ENCODE measurements at places on chromosomes 7 and 10.
A peak's percentile ranks its signal among the peaks of the same experiment; 100 is the strongest.

DNA sequence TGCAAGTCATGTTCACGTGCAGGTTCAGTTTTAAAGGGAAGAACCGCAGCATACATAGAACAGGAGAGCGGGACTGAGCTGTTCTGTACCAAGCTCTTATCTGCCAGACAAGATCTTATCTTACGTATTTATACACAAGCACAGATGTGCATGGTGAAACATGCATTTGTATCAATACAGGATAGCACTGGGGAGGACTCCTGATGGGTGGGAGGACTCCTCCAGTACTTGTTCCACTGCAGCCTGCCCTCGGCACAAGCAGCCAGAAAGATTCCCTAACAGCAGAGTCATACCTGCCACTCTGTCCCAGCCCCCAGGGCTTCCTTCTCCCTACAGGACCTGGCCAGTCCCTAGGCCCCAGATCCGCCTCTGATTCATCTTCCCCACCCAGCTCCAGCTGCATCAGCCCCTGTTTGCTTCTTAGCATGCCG is 13.2 kb upstream of the PRKCQ start:
- DNase-seq = no peak

DNA sequence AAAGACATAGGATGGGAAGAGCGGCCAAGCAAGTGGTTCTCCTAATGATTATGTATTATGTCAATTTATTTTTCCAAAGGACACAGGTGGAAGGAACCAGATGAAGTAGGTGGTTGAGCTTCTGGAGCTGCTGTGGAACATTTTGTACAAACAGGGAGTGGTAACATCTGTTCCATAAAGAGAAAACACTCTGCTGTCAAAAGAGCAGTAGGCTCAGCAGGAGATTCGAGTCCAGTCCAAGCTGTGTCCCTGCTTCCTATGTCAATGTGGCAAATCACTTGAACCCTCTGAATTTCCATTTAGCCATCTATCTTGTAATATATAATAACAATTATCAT is 448.0 kb upstream of the ANKRD30A start:
- DNase-seq = no peak

DNA sequence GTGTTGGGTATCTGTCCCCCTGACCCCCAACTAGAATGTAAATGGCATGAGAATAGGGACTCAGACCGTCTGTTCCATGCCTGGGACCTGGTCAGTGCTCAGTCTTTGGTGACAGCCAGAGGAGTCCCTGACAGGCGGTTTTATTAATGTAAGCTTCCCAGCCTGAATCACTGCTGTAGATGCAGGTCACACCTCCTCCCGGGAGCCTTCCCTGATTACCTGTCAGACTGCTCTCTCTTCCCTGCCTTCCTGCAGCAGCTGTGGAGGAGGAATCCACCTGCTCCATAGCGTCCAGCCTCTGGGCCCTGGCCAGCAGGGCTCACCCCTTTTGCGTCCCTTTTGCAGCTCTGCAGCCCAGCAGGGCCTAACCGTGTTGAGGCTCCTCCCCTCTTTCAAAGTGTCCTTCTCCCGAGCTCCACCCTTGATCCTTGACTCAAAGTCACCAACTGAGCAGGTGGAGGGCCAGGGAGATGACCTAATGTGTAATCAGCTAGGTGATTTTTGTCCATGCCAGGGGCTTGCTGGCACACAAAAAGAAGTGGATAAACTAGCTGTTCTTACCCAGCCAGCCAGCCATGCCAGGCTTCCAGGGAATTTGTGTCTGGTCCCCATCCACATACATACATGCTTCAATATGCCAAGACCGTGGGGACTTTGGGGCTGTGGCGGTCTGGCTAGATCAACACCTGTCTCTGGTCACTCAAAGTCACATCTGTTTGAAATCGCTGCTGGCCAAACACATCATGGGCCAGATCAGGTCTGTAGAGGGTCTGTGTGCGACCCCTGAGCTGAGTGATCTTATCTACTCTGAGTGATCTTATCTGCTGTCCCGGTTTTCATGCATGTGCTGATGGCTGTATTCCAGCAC is 195.1 kb downstream of the CCDC3 start:
- DNase-seq = no peak

DNA sequence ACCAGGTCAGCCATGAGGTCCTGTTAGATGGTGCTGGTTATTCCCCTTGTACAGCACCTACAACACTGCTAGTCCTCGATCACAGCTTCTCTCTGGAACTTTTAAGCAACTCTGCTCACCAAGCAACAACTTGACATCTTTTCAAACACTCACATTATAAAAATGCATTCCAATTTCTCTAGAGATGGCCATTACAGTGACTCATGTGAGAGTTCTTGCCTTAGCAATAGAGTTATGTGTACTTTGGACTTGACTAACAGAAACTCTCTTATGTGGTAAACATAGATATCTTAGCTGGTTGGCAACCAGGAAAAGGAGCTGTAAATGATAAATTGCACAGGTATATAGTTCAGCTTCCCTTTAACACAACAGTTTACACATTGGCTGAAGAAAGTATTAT is 122.2 kb downstream of the PDE1C start:
- no peak for DNase-seq

GRCh38 chr7:16933296-16934279 is 51.8 kb upstream of the AGR3 start:
- DNase-seq = peak; percentile 56

- DNase-seq = no peak
Measured at GRCh38 chr7:150586785-150587152, 19.6 kb downstream of the GIMAP4 start.

DNA sequence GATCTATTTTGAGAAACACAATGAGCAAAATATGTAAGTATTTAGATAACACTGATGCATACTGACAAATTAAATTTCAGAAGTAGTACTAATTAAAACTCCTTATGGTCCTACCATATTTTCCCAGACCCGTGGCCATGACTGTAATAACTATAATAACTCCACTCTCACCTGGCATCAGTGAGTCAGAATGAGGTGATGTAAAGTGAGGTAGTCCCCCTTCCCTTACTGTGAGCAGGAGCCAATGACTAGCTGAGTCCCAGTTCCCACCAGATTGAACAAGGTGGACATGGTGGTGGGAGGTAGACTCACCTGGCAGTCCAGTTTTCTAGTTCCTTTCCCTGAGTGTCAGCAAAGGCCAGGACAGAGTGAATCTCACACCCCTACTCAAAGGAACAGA is 630.5 kb upstream of the IGFBP3 start:
- DNase-seq = no peak

- DNase-seq = no peak
Measured at GRCh38 chr10:125343118-125343925, 183.0 kb upstream of the CTBP2 start.

DNA sequence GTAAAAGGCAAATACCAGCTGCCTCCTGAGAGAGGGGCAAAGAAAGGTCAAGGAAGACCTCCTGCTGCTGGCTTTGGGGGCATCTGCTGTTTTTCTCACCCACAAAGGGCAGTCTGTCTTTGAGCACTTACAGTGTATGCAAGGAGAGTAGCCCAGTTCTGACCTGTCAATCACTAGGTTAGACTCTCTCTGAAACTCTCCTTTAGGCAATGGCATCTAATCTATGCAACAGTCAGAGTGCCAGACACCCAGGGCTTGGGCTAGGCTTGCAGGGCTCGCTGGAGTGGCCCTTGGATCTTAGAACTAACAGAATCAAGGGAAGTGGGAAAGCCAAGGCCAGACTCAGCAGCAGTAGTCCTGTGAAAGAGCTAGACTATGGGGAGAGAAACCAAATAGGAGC is 522.9 kb downstream of the NRG3 start:
- DNase-seq = no peak

DNA sequence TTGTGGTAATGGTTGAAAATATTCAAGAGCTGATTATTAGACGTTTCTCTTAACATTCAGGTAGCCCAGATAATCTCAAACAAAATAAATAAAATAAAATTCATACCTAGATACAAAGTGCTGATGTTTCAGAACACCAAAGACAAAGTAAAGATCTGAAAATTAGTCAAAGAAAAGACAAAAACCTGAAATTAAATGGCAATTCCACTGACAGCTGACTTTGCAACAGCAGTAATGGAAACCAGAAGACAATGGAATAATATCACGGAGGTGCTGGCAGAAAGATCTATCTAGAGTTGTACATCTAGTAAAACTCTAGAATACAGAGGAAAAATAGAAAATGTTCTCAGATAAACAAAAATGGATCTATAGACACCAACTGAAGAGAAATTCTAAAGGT is 58.0 kb upstream of the IKZF1 start:
- DNase-seq = no peak

DNA sequence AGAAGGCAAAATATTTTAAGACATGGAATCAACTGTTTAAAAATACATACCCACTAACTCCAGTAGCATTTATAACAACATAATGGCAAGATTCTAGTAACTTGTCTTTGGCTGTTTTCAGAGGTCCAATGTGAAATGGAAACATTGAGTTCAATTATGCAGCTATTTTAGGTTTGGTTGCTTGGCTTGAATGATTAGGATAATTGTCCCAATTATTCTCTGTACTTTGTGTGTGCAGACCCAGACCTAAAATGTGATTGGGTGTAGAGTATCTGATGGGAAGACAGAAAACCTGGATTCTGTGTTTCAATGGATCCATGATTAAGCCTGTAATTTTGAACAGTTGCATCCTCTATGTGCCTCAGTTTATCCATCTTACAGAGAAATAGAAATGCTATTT is 392.7 kb upstream of the NFE2L3 start:
- DNase-seq = no peak

- no peak for DNase-seq
Measured at GRCh38 chr7:1924258-1924817, 254.3 kb downstream of the ELFN1 start.

DNA sequence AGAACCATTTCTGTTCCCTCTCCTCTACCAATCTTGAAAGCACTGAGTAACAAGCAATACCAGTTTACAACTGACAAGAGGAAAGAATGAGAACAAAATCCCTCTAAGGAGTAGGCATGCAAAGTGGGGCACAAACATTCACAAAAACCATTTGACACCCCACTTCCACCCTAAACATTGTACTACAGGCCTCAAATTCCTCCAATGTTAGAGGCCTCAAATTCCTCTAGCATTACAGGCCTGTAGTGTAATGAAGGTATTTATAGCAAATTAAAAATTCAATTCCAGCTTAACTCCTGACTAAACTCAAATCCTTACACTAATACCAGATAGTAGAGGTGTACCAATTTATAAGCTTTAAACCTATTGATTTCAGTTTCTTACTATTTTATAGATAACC is 85.4 kb downstream of the SIRT1 start:
- no peak for DNase-seq

- no peak for DNase-seq
Measured at GRCh38 chr10:124942317-124943169, 620 bp downstream of the ZRANB1 start.

DNA sequence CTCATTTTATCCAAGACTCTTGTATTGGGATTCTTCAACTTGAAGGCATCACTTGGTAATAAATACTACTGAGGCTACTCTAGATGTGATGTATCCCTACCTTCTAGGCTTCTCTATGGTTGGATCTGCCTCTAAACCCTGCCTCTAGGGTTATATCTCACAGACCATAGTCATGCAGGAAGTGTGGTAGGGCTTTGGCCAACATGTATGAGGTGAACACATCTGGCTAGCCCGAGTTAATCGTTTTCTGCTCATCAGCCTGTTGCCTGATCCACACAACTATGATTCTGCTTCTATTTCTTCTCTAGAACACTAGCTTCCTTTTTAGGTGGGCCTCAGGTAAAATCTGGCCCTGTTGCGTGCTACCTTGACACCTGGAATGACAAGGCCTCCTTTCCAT is 78.7 kb upstream of the NME8 start:
- DNase-seq = no peak

- no peak for DNase-seq
Measured at GRCh38 chr10:73998623-73998928, 660 bp downstream of the VCL start.

GRCh38 chr10:94016727-94017714 is 23.3 kb downstream of the PLCE1 start:
- DNase-seq = no peak

DNA sequence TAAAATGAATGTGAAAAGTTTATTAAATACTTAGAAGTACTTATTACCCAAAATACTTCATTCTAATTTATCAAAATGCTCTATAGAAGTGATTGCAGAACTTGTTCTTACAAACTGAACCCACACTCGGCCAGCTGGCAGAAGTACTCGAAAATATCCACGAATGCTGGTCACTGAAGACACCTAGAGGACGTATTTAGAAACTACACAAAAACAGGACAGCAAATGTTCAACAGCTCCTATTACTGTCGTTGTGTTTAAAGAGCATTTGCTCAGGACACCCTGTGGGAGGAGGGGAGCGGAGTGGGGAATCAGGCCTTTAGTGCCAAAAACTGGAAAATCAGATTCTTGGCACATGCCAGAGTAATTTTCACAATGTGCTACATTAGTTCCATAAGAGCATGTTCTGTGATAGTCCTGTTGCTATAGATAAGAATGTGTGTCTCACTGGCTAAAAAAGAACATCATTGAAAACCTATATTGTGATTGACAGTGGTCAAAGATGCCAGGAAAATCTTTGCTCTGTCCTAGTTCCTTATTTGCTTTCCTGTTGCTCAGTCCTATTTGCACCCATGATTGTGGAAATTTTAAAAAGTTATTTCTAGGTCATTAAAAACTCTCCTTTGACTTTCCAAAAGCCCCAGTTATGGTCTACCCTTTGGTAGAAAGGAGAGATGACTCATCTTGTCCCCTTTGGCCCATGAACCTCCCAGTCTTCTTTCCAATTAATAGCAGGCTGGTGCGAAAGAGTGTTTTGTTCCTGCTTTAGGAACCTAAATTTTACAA is 49.0 kb upstream of the NRBF2 start:
- peak; percentile 53 for DNase-seq

DNA sequence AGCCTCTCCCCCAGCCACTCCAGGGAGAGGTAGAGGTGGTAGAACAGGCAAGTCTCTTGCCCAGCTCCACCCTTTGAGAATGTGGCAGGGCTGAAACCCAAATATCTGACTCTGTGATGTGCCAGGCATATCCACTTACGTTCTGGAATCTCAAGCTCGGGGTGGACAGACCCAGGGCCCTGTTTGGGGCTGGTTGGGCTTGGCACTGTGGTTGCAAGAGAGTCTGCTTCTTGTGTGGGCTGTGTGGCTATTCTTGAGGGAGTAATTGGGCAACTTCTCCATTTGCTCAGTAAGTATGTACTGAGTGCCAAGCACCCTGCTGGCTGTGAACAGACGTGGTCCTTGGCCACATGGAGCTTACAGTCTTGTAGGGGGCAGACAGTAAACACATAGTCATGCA is 4.7 kb downstream of the UBTD1 start:
- no peak for DNase-seq

DNA sequence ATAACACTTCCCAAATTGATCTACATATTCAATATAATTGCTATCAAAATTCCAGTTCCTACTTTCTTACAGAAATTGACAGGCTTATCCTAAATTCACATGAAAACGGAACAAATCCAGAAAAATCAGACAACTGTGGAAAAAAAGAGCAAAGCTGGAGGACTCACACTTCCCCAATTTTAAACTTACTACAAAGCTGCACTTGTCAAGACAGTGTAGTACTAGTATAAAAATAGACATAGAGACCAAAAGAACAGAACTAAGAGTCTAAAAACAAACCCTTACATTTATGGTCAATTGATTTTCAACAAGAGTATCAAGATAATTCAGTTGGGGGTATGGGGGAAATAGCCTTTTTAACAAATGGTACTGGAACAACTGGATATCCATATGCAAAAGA is 27.5 kb downstream of the LMBR1 start:
- no peak for DNase-seq

Measured in activated CD8-positive, alpha-beta memory T cell treated with anti-CD3 and anti-CD28 coated beads, Interleukin-2, amount 10 ng/mL, durations not matched to agents 7 days and 5 days (primary cell).